T-helper 22 cell (primary cell): ENCODE measurements at places on chromosomes 12 and 14.

DNA sequence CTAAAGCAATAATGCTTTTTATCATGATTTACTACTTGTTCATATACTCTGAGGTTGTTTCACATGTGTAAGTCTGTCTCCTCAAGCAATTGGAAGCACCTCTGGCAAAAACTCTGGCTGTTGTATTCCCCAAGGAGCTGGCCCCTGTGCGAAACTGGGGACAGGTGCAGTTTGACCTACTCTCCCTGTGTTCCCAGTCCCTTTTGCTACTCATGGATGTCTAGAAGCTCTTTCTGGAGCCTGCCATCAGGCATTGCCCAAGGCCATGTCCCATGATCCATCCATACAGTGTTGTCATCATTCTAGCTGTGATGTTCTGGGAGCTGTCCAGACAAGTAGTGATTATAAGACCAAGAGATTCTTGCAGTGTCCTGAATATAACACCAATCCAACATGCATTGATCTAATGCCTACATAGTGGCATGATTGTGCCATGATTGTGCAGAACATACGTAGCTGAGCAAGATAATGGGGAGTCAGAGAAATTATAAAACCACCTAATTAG, 14.9 kb downstream of the AKAP6 start:
- no peak for DNase-seq

GRCh38 chr14:96225745-96226151, 21.1 kb downstream of the BDKRB2 start:
- DNase-seq = no peak

DNA sequence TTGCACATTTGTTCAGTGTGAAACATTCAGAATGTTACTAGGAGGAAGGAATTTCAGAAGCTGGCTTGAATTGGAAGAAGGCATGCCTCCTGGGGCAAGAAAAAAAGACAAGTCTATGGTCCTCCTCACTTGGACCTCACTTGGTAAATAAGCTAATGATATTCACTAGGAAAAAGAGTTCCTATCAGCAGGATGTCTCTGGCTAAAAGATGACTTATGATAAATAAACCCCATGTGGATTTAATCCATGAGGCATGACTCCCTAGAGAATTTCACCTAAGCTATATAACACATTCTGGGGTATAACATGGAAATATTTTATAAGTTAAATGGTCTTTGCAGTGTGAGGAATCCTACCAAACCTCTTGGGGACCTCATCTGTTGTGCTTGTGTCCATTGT, 199.9 kb downstream of the LRIG3 start:
- DNase-seq = no peak

- DNase-seq = no peak
Observed at GRCh38 chr12:48198672-48198971, 4.5 kb downstream of the OR10AD1 start.

DNA sequence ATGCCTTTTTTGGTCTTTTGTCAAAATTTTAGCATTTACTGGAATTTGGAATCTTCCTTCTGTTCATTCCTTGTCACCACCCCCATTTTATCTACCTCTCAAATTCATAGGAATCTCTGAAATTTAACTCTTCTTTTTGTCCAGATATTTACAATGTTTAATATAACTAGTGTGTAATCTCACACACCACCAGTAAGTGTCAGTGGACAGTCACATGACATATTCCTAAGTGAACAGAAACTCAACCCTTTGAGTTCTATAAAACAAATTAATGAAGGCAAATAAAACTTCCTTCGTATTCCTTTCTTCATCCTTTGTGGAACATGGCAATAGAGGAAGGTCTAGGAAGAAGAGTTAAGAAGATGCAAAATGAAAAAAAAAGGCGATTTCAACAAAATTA, 26.6 kb downstream of the ATF7 start:
- DNase-seq = no peak

- no peak for DNase-seq
Observed at GRCh38 chr12:55744340-55745030, 1.6 kb downstream of the GDF11 start.

GRCh38 chr14:99968191-99968920, 96.9 kb upstream of the EVL start:
- DNase-seq = no peak

DNA sequence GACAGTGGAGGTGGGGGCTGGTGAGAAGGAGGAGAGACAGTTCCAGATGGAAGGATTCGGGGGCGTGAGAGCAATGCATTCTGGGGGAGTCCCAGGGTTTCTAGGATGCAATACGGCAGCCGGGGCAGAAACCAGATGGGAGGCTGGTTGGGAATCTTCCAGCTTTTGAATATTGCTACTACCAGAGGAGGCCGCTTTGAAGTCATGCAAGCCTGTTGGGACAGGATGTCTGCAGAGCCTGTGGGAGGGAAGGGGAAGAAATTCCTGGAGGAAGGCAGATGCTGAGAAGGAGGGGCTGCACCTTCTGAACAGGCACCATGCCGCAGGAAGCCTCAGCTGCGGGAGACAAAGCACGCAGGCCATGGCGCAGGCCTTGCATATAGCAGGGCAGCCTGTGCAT, 105.4 kb downstream of the APAF1 start:
- DNase-seq = no peak

GRCh38 chr12:29991924-29992323, 208.2 kb upstream of the TMTC1 start:
- no peak for DNase-seq

- DNase-seq = no peak
Observed at GRCh38 chr14:68987653-68988036, 8.5 kb upstream of the ACTN1 start.

GRCh38 chr14:95387826-95388445, 68.2 kb upstream of the CLMN start:
- no peak for DNase-seq

GRCh38 chr12:42281278-42281677, 43.2 kb upstream of the YAF2 start:
- DNase-seq = no peak

GRCh38 chr12:126772171-126772864, 1494.7 kb upstream of the TMEM132C start:
- DNase-seq = peak; percentile 44

DNA sequence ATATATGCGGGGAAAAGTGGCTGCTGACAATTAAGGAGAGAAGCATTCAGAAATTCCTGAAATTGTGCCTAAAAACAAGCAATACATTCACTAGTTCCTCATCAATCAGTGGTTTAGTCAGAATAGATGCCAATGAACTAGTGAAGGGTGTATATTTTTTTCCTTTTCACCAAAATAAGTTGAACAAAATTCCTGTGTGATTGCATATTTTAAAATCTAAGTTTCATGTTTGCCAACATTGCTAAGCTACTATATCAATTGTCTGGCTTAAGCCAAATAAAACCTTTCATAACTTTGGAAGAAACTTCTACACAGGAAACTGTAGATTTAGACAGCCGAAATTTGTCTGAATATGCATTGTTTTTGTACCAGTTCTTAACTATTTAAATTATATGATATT, 8.7 kb downstream of the PRKD1 start:
- no peak for DNase-seq

DNA sequence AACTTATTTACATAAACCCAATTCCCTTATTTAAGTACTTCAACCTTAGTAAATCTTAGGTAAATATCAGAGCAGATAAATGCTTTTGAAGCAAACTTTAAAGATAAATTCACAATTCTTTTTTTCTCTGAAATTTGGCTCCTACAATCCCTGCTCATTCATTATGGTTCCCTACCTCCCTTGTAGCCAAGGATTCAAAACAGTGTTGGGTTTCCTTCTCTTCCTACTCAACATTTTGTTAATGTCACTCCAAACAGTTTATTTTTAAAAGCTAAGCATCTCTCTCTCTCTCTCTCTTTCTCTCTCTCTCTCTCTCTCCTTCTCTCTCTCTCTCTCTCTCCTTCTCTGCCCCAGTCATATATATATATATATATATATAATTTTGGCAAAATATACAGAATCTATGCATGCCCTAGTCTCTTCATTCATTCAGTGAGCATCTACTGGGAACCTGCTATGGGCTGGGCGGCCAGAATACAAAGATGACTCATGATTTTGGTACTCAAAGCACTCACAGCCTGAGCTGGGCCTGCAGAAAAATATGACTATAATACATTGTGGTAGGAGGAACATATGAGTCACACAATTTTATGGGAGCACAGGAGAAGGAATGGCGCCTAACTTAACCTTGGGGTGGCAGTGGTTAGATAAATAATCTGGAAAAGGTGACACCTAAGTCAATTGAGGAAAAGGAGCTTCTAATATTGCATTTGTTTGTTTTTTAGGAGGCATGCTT, 123.7 kb upstream of the DHRS4 start:
- no peak for DNase-seq

DNA sequence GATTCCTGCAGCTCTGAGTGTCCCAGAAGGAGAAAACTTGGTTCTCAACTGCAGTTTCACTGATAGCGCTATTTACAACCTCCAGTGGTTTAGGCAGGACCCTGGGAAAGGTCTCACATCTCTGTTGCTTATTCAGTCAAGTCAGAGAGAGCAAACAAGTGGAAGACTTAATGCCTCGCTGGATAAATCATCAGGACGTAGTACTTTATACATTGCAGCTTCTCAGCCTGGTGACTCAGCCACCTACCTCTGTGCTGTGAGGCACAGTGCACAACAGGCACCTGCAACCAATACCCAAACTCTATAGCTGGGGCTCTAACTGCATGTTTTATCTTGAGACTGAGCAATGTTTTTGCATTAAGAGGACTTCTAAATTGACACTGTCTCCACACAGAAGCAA, 379.2 kb upstream of the OR4E1 start:
- no peak for DNase-seq

- no peak for DNase-seq
Observed at GRCh38 chr12:109592195-109592904, 18.8 kb downstream of the MVK start.

DNA sequence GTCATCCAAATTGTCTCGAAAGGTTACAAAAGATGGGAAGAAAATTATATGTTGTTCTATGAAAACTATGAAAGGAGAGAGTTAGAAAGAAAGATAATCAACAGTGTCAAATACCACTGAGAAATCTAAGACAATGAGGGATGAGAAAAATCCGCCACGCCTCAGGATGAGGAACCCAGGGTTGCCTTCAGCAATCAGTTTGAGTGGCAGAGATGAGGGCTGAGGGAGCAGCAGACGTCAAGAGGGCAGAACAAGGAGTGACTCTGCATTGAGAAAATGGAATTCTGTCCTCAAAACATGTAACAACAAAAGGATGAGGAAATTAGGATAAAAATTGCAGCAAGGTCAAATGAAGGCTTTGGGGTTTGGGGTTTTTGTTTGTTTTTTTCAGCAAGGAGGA, 18.3 kb upstream of the OXA1L start:
- DNase-seq = no peak
